Jurkat, Clone E6-1 (cell line): ENCODE measurements at places on chromosomes 2 and 18.

DNA sequence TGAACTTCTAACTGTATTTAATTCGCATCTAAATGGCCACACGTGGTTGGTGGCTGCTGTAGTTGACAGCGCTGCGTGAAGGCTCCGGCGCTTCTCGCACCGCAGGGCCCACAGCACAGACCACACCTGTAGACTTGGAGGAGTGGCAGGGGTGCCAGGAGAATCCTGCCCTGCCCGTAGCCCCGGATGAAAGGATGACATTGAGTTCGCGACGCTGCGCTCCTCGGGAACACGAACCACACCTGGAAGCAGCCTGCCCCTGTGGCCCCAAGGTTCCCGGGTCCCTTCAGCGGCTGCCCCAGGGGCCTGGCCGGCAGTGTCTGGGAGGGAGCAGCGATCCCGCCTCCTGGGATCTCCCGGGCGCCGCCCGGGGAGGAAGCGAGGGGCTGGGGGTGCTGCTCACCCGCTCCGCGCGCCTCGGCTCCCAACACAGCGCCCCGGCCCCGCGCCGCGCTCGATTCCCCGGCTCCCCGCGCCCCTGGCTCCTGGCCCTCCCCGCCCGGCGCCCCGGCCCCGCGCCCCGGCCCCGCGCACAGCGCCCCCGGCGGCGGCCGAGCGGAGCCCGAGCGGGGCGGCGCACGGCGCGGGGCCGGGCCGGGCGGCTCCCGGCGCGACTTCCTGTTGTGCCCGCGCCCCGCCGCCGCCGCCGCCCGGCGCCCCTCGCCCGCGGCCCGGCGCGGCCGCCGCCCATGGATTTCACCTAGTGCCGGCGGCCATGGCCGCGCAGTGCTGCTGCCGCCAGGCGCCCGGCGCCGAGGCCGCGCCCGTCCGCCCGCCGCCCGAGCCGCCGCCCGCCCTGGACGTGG is at the start of gene RNPEPL1:
RNPEPL1 (plus strand) TSS at position 613 of the 806 bp plus-strand sequence; CDS start at position 716, 103 bp downstream.
- peak; percentile 58 for DNase-seq

DNA sequence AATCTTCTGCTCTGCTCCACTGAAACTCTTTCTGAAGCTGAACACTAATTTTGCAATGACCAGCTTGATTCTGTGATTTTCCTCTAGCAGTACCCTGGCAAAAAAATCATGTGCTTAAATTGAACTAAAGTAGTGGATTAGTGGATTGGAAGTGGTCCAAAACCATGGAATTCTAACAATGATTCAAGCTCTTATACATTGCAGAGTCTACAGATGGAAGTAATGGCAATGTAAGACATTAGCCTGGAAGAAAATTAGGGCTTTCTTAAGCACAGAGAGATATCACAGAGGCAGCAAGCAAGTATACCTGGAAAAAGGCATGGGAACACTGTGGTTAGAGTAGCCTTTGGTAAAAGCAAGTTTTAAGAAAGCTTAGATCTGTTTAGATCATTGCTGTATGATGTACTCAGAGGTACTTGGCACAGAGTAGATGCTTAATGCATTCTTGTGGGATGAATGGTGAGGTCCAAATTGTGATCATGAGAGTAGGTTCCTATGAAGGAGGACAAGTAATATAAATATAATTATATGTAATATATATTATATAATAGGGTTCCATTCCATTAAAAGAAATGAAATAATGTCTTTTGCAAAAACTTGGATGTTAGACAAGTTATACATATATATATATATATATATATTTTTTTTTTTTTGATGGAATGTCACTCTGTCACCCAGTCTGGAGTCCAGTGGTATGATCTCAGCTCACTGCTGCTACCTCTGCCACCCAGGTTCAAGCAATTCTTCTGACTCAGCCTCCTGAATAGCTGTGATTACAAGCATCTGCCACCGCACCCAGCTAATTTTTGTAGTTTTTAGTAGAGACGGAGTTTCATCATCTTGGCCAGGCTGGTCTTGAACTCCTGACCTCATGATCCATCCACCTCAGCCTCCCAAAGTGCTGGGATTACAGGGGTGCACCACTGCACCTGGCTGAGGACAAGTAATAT is 172.2 kb upstream of the SCN7A start:
- no peak for DNase-seq

DNA sequence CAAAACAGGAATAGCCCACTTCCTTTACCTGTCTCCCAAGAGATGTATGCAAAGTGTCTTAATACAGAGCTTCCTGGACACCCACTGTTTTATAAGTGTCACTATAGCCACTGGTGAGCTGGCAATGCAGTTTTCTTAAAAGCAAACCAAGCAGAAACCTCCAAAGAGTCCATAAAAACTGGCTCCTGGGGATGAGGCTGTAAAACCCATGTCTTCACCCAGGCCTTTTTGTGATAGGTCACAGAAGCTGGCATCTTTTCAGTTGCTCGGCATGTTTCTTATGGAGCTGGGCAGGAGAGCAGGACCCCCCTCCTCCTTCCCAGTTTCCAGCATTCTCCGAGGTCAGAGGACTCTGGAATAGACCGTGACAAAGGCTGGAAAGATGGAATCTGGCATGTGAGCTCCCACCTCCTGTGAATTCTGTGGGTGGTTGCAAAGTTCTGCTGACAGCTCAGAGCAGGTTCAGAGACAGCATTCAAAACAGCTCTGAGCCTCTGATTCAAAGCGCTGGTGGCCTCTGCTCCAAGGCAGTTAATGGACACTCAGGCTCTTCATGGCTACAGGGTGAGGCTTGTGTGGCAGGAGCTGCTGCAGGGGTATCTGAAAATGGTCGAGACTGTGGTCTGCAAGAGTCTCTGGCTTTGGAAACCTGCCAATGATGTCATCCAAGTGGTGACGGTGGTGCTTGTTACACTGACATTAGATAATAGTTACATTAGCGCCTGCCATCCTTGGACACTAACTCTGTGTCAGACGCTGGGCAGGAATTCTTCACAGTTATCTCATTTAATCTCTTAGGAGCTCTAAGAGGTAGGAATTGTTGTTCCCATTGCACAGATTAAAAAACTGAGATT is 283.4 kb downstream of the CLIP4 start:
- no peak for DNase-seq

GRCh38 chr2:220192994-220193753 is 565.7 kb downstream of the SLC4A3 start:
- DNase-seq: no peak

DNA sequence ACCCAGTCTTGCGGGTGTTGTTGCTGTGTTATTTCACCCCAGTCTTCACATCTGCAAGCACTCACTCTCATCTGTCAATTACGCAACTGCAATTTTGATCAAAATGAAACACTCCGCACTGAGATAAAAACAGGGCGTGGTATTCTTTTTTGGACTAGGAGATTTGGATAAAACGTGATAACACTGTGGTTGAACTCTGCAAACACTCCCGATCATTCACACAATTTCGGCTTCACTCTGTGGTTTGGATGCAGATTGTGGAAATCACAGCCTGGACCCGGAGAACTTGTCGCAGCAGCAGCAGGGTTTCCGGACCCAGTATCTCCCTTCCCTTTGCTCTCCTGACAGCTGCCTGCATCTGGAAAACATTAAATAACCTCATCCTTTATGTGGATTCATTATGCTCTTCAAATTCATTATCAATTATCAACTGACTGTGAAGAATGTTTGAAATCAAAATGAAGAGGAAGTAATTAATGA is 49.4 kb upstream of the APCDD1 start:
- DNase-seq: no peak

- DNase-seq: no peak
Observed at GRCh38 chr2:237979331-237979730, 12.5 kb downstream of the UBE2F start.

GRCh38 chr2:207149249-207150213 is 16.2 kb downstream of the KLF7 start:
- no peak for DNase-seq

DNA sequence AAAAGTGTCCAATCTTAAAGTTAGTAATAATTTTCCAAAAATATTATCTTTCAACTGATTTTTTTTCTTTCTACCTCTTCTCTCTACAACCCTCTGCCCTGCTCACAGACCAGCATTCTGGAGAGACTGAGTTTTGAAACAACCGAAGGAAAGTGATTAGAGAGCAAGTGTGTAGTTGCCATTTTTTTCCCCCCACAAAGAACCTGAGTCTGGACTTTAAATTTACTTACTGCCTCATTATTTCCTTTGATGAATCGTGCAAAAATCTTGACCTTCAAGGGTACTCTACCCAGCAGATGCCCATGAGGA is 63.4 kb upstream of the NEUROD1 start:
- no peak for DNase-seq

DNA sequence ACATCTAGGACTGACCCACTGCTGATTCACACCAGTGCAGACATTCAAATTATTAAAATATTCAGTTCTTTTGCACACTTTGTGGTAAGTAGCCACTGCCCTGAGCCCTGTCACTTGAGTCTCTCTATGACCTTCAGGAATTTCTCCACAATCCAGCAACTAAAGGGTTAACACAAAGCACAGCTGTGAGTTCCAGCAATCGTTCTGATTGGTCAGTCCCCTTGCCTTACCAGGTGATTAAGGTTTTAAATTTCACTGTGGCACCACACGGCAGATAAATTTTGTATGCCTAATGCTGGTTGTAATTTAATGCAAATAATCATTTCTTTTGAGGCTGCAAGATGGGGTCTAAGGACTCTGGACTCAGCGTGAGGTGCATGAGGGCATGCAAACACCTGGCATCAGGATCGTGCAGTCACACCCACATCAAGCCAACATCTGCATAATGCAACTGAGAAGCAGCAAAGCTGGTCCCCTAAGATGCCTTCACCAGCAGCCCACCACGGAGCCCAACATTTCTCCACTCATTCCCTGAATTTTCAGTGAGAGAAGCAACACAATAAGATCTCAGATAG is 36.6 kb downstream of the SLC14A1 start:
- DNase-seq: no peak

DNA sequence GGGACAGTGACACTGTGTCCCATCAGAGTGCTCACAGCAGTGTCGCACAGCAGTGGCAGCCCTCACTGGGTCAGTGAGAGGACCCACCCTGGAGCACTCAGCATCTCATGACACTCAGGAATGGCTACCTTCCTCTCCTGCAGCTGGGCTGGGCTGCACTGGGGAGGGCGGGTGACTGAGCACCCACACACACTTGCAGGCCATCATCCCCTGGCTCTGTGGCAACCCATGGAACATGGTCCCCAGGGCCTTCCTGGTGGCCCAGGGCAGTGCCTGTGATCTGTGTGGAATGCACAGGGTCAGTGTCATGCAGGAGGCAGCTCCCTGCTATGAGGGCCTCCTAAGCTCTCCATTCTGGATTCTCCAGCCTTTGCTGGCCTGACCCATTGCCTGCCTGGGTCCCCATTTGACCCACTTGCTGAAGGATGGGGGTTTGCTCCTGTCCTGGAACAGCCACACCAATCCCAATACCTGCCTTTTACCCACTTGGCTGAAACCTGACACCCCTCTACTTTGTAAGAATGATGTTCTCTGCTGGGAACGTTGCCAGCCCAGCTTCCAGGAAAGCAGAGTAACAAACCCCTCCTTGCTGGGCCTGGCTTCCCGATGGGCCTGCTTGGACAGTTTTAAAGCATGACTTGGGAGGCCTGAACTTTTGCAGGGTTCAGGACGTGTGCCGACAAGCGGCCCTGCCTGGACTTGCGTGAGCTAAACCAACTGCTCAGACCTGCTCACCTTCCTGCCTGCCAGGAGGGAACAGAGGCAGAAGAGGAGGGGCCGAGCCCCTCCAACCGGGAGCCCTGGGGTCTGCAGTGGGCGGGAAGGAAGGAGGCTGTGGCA is 13.7 kb downstream of the HS6ST1 start:
- no peak for DNase-seq

DNA sequence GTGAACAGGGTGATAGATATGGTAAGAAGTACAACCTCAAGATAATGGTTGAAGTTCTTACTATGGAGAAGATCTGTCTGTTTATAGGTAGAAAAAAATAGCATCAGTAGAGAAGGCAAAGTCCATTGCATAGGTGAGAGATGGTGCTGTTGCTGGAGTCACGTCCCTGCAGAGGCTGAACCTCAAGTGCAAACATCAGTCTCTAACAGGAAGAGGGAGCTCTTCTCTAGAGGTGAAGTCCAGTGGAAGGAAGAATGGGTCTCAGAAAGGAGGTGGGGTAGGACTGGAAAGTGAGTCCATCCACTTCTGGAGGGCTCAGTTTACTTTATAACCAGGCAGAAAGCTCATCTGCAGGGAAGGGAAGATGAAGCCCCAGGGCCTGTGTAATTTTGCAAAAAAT is 337.7 kb downstream of the MEIS1 start:
- no peak for DNase-seq

DNA sequence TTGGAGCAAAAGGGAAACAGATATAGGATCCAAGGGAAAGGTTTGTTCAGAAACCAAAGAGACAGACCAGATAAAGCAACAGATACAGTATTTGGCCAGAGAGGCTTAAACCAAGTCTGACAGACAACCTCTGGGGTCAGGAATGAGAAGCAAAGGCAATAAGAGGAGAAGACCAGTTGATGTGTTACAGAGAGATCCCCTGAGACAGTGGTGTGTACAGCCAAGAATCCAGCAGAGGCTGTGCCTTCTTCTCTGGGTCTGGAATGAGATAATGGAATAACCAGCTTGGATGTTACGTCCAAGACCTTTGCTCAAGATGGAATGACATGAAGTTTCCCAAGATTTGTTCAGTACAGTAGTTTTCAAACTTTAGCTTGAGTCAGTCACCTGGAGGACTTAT is 61.1 kb downstream of the MDH1 start:
- DNase-seq: no peak

DNA sequence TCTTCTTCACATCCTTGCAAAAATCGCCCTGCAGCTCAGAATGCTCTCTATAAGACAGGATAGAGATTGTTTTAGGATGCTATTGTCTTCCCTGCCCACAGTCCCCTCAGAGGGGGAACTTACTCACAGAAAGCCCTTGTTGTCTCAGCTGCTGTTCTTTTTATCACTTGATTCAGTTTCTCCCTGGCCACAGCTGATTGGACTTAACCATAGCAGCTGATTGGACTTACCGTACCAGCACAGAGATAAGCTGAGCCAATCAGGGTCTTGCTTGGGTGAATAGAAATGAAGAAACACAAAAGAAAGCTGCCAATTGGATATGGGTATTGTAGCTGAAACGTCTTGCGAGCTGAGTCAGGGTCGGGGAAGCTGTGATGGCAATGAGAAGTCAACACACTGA is 194.2 kb upstream of the MEX3C start:
- no peak for DNase-seq

- DNase-seq: no peak
Observed at GRCh38 chr2:193276560-193276959, 1081.8 kb upstream of the TMEFF2 start.

DNA sequence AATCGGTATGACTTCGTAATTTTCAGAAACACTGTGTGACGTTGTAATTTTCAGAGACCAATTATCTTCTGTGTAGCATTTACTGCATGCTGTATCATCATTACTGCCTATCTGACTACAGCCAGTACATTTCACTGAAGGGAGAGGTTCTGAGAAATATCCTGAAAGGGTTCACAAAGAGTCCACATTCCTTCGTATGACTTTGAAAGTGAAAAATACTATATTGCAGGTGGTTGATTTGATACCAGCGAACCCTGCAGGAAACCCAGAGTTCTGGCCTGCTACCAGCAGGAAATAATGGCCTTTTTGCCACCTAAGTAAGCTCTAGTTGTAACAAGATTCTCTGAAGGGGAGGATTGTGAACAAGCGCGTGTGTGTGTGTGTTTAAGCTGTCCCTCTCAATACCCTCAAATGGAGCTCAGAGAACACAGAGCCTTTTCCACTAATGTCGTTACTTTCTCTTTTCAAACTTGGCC is 155.5 kb downstream of the ARHGAP28 start:
- no peak for DNase-seq

- no peak for DNase-seq
Observed at GRCh38 chr2:54601339-54601738, 122.1 kb upstream of the EML6 start.
